ENCODE measurements at places on chromosomes 13 and 19. TPM values are rescaled to one million over a fixed set of nuclear protein-coding genes. Genes with fewer than 3 reads are reported as not detected.

DNA sequence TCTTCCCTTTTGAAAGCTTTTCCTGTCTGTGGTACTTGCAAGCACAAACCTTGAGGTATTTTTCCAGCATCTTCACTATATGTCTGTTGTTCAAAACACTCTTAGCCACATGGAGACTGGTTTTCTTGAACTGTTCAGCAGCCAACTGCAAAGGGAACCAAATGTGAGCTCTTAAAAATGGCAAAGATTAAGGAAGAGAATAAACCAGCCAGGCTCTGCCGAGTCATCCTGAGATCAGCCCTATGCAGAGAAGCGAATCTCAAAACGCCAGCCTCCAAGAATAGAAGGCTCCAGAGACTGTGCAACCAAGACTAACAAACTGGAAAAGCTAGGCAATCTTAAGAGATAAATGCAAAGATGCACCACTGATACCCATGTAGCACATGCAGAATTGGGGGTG is 20.7 kb downstream of the AKAP8 start:
- no peak for DNase-seq

GRCh38 chr19:2503521-2504109 is 27.7 kb downstream of the GADD45B start:
- DNase-seq: no peak

DNA sequence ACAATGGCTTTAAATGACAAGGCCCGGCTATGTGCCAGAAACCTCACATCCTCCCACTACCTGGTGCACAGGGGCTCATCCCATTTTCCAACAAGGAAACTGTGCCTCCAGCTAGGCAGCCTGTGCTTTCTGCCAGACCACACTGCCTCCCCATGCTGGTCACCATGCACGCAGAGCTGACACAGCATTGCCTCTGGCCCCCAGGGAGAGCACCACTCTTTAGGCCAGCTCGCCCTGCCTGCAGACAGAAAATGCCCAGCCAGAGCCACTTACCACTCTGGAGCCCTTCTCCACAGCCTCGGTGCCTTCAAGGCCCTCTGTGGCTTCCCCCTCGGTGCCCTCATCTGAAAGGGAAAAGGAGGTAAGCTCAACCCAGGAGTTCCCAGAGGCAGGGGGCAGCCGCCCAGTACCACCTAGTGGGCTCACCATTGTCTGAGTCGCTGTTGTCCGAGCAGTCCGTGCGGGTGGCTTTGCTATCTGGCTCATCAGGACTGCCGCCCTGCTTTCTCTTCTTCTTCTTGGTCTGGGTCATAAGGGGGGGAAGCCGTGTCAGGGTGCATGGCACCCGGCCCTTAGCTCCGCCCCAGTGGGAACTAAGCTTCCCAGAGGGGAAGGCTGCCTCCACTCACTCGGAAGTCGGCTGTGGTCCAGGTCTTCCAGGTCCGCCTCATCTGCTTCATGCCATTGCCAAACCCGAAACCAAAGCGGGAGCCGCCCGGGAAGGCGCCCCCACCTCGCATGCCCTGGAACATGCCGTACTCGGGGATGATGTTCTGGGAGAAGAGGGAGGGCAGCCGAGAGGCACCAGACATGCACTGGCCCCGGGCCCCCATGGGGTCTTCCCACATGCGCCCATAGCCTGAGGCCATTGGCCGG is 18.0 kb downstream of the AKAP8L start:
- no peak for DNase-seq

- DNase-seq: peak; percentile 50
Observed at GRCh38 chr13:23656637-23657371, 86.6 kb downstream of the TNFRSF19 start.

- DNase-seq: no peak
Observed at GRCh38 chr19:35008891-35009341, 8.8 kb downstream of the GRAMD1A start.

DNA sequence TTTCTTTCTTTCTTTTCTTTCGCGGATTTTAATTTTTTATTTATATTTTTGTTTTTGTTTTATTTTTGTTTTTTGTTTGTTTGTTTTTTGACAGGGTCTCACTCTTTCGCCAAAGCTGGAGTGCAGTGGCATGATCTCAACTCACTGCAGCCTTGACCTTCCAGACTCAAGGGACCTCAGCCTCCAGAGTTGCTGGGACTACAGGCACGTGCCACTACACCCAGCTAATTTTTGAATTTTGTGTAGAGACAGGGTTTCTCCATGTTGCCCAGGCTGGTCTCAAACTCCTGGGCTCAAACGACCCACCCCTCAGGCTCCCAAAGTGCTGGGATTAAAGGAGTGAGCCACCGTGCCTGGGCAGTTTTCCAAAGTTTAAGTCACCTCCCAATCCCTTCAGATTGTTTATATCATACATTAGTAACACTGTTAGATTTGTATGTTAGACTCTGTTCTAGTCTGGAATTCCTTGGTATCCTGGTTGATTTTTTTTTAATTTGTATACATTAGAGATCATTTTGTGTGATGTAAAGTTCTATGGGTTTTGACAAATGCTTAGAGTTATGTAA is 597.3 kb downstream of the DCT start:
- no peak for DNase-seq

- DNase-seq: no peak
Observed at GRCh38 chr13:73248711-73249580, 190.1 kb downstream of the KLF5 start.

- no peak for DNase-seq
Observed at GRCh38 chr13:22690756-22691155, 490.0 kb upstream of the SGCG start.

DNA sequence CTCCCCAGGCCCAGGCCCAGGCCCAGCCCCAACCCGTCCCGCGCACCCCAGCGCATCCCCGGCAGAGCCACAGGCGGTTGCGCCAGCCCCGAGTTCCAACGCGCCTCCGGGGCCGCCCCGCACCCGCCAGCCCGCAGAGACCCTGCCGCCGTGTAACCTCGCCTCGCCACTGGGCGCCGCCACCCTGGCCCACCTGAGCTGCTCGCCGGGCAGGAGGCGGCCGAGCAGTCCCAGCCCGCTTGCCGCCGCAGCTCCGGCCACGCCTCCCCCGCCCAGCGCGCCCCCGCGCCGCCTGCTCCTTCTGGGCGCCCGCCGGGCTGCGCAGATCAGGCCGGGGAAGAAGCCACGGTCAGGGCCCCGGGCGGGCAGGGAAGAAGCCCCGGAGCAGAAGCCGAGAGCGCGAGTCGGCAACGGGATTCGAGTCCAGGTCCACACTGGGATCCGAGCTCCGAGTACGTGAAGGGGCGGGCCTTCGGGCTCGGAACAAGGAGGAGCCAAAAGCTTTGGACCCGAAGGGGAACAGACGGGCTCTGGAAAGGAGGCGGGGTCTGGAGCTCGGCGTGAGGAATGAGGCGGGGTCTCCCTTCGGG is at the start of gene MBOAT7:
Gene MBOAT7, minus strand, starts transcription at position 436 of the 590 bp plus-strand sequence. CDS start 1,072 bp downstream, outside the sequence.
- DNase-seq: no peak

- DNase-seq: no peak
Observed at GRCh38 chr13:26221399-26221720, 754 bp downstream of the RNF6 start.

- no peak for DNase-seq
Observed at GRCh38 chr13:24146961-24147569, 13.5 kb upstream of the SPATA13 start.

Gene RDH8
- polyA plus RNA-seq: not detected

Gene SPART
- 55.0 TPM for polyA plus RNA-seq
